ENCODE measurements at places on chromosomes 2 and 18. TPM values are rescaled to one million over a fixed set of nuclear protein-coding genes. Genes with fewer than 3 reads are reported as not detected.
A peak's percentile ranks its signal among the peaks of the same experiment; 100 is the strongest.

DNA sequence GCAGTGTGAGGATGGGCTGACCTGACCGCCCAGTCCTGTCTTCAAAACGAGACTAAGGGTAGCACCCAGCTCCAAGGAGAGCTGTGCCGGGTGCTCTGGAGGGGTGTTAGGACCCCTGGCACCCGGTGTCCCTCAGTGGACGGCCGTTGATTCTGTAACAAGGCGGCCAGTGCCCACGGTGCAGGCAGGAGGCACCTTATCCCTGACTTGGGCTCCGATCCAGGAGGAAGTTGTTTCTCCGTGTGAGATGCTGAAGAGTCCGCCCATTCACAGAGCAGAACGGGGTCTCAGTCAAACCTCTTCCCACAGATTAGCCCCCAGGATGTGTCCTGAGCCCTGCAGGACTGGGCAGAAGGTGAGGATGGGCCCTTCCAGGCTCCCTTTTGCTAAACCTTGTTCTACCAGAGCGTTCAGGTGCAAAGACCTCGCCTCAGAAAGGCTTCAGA, 123.0 kb downstream of the NFATC1 start:
- no peak for DNase-seq

DNA sequence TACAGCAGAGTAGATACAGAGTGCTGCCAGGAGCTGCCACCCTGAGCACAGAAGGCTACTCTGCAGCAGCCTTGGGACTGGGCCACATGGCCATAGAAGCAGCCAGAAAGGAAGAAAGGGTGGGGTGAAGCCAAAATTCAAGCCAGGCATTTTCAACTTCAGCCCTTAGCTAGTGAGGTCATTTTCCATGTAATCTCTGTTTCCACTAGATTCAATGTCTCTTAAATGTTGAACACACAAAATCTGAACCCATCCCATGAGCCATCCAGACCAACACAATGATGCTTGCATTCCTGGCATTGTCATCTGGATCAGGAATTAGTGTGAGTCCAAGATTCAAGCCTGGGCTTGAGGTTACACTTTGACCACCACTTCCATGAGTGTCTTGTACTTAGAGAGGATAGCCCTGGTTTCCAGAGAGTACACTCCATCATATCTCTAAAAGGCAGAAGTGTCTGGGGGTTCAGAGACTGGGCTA, 243.6 kb downstream of the OSR1 start:
- DNase-seq, result peak; percentile 49

- no peak for DNase-seq
Measured at GRCh38 chr18:1425679-1426078, 521.0 kb downstream of the ADCYAP1 start.

GRCh38 chr2:12151716-12152115, 405.3 kb downstream of the LPIN1 start:
- DNase-seq, result no peak

GRCh38 chr2:230202430-230203109, 17.2 kb downstream of the SP110 start:
- no peak for DNase-seq

OR6B2 gene
- not detected for total RNA-seq

IL36B gene
- not detected for total RNA-seq

FIGN gene
- total RNA-seq, result 0.76 TPM
